Esophagus muscularis mucosa (tissue), 4 donors: ENCODE measurements at places on chromosomes 3 and 15. TPM values are rescaled to one million over a fixed set of nuclear protein-coding genes. Genes with fewer than 3 reads are reported as not detected.

- DNase-seq = no peak
These were observed 879.2 kb downstream of the ROBO1 start for GRCh38 chr3:78888635-78889034.

DNA sequence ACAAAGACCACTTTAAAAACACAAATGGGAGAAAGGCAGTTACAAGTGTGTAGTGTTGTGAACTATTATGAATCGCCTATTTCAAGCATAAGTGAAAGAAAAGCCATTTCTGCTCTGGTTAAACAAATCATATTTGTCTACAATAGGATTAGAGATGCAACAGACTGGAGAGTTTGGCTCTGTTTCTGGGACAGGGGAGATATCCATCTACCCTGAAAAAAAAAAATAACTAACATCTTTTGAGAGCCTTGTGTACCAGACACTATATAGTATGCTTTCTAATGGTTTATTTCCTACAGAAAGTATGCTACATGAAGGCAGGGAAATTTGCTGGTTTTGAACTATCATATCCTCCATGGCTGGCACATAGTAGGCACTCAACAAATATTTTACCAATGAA lies 106.7 kb upstream of the FHIT start:
- DNase-seq = no peak

DNA sequence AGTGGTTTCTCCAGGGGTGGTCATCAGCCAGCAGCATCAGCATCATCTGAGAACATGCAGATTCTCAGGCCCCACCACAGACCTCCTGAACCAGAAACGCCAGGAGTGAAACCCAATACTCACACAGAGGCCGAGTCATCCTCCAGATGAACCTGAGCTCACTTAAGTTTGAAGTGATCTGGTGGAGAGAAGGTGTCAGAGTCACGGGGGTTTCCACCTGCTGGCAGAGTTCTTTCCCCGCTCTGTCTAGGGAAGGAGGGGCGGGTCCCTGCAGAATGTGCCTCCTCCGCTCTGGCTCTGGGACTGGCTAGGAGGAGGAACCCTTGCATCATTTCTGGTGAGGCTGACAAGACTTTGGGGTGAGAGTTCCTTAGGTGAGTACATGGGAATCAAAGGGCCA lies 13.3 kb upstream of the KIF23 start:
- no peak for DNase-seq

DNA sequence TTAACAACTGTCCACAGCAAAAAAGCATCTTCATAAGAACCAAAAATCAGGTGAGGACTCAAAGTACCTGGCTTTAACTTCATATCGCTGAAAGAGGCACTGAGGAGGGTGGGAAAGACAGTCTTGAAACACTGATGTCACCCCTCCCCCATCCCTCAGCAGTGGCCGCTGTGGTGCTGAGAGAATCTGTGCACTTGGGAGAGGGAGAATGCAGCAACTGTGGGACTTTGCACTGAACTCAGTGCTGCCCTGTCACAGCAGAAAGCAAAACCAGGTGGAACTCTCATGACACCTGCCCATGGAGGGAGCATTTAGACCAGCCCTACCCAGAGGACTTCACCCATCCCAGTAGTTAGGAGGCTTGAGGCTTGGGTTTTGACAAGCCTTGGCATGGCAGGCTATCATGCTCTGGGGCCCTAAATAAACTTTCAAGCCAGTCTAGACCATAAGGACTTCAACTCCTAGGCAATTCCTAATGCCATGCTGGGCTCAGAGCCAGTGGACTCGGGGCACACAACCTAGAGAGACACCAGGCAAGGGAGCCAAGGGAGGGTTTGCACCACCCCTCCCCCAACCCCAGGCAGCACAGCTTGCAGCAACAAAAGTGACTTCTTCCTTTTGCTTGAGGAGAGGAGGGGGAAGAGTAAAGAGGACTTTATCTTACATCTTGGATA lies 6.1 kb upstream of the ZSCAN2 start:
- no peak for DNase-seq

The CADM2 gene
- total RNA-seq = 11.6 TPM

DNA sequence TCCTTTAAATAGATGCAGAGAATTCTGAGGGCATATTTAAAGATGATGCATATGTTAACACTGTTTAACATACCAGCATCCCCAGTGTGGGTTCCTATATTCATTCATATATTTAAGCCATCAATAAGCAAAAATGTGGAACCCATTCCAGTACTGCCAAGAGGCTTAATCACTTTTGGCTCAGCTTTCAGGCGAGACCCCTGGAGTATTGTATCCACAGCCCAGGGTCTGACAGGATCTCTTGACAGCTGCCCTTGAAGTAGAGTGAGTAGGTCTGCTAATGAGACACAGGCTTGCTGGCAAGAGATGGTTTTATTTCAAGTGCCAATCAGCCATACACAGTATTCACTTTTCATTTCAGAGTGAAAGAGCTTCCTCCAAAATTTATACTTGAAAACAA lies 367.3 kb downstream of the OCA2 start:
- DNase-seq = no peak

DNA sequence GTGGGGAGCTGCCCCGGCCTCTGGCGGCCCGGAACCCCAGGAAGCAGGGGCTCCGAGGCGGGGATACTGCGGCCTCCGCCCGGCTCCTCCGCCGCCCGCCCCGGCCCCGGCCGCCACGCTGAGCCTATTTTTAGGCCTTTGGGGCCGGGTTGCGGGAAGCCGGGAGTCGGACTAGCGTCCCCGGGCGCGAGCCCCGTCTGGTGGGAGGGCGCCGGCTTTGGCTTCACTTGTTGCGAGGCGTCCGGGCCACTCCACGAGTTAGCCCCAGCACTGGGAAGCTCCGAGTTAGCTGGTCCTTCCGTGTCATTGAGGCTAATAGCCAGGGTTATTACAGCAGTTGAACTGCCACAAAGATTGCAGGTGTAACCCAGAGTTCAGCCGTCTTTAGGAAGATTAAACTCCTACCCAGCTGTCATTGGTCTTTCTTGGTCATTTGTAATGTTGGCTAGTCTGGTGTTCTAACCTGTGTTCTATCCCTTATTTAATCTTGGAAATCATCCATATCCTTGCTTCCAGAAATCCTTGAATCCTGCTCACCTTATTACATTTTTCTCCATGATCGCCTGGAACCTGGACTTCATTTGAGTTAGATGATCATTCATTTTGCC lies 791 bp downstream of the GYG1 start:
- DNase-seq = no peak

The GRK7 gene
- not detected for total RNA-seq

DNA sequence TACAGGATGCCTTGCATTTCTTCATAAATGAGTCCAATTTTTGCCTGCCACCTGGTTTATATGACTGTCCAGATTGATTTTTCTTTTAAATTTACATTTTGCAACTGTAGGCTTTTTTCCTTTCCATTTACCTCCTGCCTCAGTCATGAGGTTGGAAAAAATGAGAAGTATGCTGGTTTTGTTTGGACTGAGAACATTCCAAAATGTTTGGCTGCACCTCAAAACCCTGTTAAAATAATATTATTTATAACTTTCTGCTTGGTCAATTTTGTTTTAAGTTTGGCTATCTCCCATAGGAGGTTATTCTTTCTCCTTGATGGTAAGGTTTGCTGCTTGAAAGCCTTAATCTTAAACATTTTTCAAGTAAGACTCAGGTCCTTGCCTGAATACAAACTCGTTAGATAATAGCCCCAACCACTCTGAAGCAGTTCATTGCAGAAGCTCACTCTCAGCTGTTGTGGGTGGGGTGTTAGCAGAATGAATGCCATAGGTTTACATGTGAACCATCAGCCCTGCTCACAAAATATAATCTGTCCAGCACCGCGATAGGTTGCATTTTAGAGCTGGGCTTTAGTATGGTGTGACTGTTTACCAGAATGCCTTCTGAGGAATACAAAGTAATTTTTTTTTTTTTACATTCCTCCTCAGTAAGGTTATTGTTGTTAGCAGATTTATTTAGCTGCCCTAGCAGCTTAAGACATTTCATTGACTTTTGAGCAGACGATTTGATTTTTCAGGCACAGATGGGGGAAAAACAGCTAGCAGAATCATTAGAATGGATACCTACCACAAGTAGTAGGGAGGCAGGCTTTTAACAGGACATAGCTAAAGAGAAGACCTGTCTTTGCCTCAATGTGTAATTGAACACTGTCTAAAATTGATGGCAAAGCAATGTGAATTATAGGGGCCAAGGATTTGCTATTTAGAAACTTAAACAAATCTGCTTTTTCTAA lies 630.8 kb upstream of the KCNMB2 start:
- DNase-seq = no peak

DNA sequence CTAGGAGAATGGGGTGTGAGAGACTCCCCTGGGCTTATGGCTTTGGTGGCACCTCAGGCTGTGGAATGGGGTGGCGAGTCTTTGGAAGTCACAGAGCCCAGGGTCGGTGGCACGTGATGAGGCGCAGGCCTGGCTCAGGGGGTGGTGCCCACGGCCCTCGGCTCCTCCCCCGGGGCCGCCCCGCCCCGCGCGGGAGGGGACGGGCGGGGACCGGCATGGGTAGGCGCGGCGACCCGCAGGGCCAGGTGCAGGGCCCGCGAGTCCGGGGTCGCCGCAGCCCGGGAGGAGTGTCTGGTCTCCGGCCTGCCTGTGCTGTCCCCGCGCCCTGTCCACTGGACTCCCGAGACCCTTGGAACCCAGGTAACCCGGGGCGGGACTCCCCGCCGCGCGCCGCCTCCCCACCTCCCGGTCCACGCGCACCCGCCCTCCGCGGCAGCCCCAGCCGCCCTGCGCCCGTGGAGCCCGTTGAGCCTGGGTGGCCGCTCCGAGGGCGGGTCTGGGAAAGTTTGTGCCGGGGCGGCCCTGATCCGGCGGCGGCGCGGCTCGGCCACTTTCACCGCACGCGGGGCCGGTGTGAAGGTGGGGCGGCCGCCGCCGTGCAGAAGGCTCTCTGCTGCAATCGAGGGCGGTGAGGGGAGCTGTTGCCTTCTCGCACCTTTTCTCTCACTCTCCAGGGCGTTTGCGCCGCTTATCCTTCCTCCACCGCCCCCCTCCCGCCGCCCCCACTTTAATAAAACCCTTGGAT lies at the start of gene PAQR5:
PAQR5 (plus strand) TSS at position 216 of the 745 bp plus-strand sequence. CDS start 61,169 bp downstream, outside the sequence.
- DNase-seq = no peak

GRCh38 chr3:72009851-72010443 lies 225.0 kb upstream of the PROK2 start:
- DNase-seq = no peak

The ZNF80 gene
- not detected for total RNA-seq

DNA sequence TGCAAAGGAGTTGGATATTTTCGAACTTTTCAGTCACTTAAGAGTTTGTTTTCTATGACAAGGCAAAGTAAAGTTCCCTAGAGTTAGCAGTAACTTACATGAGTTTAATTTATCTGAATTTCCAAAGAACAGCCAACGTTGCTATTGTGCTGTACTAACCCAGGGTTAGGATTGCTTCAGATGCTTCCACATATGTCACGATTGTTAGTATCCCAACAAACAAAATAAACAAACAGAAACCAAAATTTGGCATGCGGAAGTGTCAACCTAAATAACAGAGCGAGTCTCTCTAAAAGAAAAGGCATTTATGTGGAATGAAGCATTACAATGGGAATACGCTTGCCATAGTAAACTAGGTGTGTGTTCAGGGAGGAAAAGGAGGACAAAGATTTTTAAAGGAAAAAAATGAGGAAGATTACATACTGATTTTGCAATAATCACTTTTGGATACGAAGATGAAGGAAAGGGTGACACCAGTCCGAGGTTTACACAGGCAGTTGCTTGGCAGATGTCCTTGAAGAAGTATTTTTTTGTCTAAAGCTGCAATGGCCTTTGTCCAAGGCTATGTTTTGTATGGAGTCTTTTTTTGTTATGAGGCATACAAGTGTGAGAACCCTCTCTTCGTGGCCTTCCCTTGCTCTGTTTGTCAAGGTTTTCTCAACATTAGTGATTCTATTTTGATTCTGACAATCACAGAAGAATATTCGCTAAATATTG lies 267.9 kb downstream of the GABRG3 start:
- no peak for DNase-seq

The NDN gene
- 93.4 TPM for total RNA-seq
